ENCODE measurements at places on chromosomes 3 and 15.

- DNase-seq: no peak
Observed at GRCh38 chr3:41304593-41304992, 105.3 kb downstream of the CTNNB1 start.

- DNase-seq: no peak
Observed at GRCh38 chr3:114789803-114790202, 357.3 kb downstream of the ZBTB20 start.

DNA sequence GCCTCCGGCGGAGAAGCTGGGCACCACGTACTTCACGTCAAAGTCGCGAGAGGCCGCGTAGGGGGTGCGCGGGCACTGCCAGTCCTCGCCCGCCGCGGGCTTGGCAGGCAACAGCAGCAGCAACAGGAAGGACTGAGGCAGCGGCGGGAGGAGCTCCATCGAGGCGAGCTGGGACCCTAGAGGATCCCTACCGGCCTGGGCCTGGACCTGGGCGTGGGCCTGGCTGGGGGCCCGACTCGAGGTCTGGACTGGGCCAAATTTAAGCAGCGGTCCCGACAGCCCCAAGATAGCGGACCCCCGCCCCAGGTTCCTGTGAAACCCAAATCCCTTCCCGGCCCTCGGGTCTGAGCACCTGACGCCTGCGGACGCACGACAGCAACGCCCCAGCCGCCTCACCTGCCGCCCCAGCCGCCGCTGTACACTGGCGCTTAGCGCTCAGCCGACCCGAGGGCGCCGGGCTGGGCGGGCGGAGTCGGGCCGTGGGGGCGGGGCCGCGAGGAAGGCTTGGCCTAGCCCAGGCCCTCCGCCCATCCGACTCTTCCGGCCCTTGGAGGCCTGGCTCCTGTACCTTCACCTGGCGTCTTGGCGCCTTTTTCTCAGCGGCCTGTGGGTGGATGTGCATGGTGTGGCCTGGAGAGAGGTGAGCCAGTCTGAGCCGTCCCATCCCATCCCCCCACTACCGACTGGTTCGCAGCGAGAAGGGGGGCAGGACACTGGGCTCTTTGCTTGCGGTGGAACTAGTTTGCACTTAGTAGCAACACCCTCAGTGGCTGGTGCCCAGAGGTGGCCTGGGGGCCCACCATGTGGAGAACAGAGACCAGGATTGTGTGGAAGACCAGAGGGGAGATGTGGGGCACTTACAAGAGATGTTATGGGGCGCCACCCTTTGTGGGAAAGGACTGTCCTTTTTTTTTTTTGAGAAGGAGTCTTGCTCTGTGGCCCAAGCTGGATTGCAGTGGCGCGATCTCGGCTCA lies at the start of gene MST1R:
Gene MST1R, minus strand, starts transcription at position 423 of the 974 bp plus-strand sequence. Its CDS starts 264 bp downstream, at position 159.
- DNase-seq: no peak

DNA sequence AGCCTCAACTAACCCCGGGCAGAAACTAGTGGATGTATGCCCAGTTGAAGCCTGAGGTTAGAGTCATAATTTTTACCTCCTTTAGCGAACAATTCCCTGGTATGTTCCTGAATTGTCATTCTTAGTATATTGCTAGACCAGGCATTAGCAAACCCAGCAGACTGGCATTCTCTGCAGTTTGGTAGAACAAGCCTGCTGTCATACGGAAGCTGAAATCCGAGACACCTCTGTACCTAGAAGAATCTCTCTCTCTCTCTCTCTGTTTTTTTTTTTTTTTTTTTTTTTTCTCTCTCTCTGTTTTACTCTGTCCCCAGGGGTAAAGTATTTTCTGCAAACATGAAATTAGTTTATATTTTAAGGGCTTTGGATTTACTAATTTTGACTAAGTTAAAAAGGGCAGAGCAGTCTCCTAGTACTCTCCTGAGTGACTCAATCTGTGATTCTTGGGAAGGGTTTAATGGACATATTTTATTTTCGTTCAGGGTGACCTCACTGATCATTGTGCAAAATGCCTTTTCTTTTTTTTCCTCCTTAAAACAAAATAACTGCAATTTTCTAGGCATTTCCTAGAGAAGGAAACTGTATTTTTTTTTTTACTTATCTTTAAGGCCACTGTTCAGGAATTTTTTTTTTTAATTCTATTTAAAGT lies 133.6 kb upstream of the ICE2 start:
- no peak for DNase-seq

GRCh38 chr3:48270306-48270705 lies 29.4 kb downstream of the ZNF589 start:
- DNase-seq: no peak

DNA sequence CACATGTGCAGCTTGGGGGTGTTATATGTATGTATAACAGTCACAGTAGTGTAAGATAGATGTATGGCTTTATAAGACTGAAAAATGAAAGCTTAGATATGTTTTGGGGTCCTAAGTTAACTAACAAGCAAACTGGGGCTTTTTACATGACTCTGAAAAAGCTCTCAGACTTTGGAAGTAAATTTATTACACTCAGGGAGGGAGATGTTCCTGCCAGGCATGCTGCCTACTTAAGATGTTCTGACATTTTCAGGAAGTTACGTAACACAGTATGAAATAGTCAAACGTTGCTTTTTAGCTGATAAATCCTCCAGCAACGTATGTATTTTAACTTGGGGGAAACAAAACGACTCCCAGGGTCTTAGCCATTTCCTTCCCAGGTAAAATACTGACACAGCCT lies 1.7 kb upstream of the IFT57 start:
- no peak for DNase-seq

DNA sequence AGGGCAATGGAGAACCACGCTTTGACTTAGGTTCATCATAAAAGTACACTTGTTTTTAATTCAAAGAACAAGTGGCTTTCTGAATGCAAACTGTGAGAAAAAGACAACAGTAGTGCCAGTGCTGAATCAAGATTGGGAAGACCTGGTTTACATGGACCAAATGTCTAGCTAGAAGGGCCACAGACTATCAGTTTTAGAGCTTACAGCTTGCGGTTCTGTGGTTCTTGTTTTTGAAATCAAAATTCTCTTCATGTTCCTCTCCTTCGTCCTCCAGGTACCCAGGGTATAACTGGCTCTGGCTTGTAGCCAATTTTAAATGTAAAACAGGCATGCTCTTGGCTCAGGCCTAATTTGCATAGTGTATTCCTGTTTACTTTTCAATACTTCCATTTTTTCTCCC lies 124.6 kb downstream of the TGFBR2 start:
- no peak for DNase-seq

DNA sequence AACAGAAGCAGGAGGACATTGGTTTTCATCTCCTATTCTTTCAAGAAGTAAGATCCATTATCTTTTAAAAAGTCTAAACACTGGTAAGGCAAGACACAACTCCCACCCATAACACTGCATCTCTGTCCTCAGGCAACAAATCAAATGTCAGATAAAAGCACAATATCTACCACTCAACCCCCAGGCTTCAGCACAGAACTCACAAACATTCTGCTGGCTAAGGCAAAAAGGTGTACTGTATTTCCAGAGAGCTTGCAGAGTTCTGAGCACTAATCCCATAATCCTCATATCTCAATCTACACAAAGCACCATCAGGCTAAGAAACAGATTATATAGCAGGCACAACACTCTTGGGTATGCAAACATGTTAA lies 20.9 kb downstream of the RAF1 start:
- no peak for DNase-seq

- DNase-seq: no peak
Observed at GRCh38 chr3:129399895-129400357, 28.5 kb downstream of the EFCAB12 start.

GRCh38 chr3:18297126-18297525 lies 128.0 kb downstream of the SATB1 start:
- no peak for DNase-seq

DNA sequence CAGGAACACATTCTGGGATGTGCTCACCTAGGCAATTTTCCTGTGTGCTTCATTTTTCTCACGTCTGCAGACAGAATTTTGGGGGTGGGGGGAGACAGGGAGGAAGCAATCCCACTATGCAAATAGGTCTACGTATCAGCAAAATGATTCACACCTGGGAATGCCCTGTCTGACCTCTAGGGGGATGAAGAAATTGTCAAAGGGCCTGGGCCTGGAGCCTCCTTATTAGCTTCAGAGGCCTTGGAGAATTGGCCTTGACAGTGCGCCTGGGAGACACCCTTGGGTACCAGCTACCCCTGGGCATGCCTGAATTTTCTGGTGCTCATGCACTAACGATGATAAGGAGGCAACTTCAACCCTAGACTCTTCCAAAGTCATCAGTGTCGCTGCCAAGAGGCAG lies 207.5 kb downstream of the CADPS start:
- no peak for DNase-seq

GRCh38 chr3:40827226-40827625 lies 302.5 kb downstream of the ZNF621 start:
- no peak for DNase-seq

GRCh38 chr15:53658255-53658654 lies 101.2 kb downstream of the WDR72 start:
- DNase-seq: no peak

GRCh38 chr3:146110161-146110560 lies 50.8 kb downstream of the PLOD2 start:
- DNase-seq: no peak

- no peak for DNase-seq
Observed at GRCh38 chr3:37770938-37771918, 90.5 kb upstream of the CTDSPL start.

DNA sequence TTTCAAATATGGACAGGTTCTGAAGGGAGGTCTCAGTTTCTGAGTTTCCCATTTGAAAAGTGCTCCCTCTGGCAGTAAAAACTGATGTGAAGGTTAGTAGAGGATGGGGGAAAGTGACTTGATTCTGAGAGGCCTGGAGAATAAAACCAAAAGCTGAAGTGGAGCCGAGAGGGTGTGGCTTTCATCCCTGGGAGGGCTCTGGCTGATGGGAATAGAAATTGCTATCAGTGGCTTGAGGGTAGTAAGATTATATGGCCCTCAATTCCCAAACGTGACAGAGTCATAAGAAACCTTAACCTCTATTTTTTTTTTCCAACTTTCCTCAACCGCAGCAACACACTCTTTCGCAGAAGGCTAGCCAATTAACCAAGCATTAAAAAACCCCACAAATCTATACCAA lies 185.9 kb downstream of the MEIS2 start:
- DNase-seq: no peak

DNA sequence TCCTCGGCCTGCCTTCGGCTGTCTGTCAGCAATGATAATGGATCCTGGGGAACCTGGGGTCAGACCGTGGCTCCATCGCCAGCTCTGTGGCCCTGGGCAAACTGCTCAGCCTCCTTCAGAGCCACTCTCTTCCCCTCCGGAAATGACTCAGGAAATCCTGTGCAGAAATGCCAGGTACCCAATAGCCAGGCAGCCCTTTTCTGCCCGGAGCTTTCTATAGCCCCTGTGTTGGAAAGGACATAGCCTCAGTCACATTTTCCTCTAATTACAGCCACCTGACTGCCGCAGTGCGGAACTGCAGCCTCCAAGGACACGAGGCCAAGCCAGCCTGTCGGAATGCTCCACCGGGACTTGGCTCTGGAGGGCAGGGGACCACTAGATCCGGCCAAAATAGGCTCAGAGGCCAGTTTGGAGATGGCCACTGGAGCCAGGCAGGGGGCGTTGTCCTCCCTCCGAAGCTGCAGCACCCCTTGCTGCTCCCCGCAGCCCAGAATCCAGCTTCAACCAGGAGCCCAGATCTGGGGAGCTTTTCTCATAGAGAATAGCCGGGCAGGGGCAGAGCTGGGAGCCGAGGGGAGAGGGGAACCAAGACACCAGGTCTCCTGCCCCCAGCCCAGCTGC lies 11.6 kb upstream of the ZXDC start:
- DNase-seq: no peak

- no peak for DNase-seq
Observed at GRCh38 chr15:65164139-65164538, 21.0 kb downstream of the CLPX start.

All from SW 1271 (cell line).